Activated CD4-positive, alpha-beta T cell treated with anti-CD3 and anti-CD28 coated beads for 1 hour (primary cell): ENCODE measurements at places on chromosomes 16 and 17.

- no peak for DNase-seq
These were observed 31.7 kb downstream of the RBBP6 start for GRCh38 chr16:24571096-24571495.

DNA sequence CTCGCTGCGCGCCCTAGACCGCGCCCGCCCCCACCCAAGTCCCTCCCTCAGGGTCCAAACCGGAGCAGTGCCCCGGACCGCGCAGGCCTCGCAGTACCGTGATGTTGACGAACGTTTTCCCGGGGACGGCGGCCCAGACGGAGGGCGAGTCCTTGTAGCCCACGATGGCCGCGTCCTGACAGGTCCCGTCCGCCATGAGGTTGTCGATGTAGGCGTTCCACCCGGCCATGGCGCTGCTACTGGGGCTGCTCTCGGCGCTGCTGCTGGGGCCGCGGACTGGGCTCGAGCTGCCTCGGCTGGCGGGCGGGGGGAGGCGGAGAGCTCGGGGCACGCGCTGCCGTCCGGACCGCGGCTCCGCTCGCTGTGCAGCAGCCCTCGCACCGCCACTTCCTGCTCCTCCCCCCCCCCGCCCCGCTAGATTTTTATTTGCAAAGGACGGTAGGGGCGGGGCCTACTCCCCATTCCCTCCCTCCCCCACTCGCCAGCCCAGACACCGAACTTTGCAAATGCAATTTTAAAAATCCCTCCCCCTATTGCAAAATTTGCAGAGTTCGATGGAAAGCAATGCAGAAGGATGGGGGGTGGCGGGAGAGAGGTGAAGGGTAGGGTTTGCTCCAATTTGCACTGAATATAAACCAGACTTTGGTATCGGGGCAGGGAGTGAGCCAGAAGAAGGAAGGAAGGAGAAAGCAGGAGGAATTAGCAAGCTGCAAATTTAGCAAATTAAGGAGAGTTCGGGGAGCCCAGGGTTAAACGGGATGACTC, at the start of gene PFN1:
Gene PFN1 (minus strand): TSS at position 365 of the 765 bp plus-strand sequence. CDS start 136 bp downstream, at position 229.
- DNase-seq, result peak; percentile 82

- DNase-seq, result no peak
These were observed 193.6 kb downstream of the CCDC182 start for GRCh38 chr17:57551321-57552079.

DNA sequence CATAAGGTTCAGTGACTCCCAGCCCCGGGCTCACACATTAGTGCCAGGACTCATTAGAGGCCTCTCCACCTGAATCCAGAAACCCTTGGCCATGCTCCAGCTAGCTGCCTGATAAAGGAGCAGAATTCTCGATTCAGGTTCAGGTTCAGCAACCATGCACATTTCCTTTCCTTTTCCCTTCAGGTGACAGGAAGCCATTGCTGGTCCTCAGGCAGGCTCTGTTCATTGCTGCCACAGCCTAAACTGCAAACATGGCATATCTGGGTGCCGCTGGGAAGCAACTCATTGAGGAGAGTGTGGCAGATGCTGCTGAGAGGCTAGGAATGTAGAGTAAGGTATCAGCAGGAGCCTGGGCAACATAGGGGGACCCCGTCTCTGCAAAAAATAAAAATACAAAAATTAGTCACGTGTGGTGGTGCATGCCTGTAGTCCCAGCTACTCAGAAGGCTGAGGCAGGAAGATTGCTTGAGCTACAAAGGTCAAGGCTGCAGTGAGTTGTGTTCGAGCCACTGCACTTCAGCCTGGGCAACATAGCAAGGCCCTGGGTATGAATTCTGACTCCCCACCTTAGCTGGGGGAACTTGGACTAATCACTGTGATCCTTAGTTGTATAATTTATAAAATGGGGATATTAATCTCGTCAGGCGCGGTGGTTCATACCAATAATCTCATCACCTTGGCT, 28.7 kb downstream of the ARL4D start:
- no peak for DNase-seq
